ENCODE measurements at places on chromosomes 7 and 10.

GRCh38 chr7:1355568-1356340 lies 103.5 kb downstream of the MICALL2 start:
- DNase-seq, result no peak

GRCh38 chr7:30729642-30730041 lies 22.3 kb upstream of the INMT start:
- DNase-seq, result no peak

GRCh38 chr10:114431414-114432135 lies 27.3 kb upstream of the AFAP1L2 start:
- DNase-seq, result no peak

DNA sequence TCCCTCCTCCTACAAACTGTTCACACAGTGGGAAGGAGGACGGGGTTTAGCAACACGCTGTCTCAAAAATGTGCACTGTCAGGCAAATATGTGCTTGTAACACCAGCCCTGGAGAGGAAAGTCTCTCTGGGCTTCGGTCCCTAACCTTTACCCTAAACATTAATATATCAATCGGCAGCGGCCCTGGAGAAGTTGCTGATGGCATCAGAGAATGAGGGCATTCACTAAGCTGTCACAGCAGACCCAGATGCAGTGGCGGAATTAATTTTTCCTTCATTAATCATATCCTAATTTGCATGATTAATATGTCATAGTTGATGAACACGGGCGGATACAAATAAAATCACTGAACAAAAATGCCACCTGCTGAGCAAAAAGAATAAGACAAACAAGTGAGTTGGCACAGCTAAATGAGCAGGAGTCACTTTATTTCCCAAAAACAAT lies 45.2 kb upstream of the INSIG1 start:
- DNase-seq, result no peak

DNA sequence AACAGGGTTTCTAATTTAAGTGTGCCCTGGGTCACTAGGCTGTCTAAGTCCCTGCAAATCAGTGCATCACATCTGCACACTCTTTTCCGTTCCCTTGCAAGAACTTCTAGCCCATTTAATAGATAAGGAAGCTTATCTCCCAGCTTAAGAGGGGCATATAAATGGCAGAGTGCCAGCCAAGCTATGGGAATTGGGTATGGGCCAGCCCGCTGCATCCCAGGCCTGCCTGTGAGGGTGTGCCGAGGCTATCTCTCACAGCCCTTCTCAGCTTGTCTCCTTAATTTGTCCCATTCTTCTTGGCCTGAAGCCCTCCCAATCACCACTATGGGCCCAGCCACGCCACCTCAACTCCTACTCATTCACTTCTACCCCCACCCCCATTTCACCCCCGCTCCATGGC lies 14.7 kb downstream of the AQP1 start:
- no peak for DNase-seq

DNA sequence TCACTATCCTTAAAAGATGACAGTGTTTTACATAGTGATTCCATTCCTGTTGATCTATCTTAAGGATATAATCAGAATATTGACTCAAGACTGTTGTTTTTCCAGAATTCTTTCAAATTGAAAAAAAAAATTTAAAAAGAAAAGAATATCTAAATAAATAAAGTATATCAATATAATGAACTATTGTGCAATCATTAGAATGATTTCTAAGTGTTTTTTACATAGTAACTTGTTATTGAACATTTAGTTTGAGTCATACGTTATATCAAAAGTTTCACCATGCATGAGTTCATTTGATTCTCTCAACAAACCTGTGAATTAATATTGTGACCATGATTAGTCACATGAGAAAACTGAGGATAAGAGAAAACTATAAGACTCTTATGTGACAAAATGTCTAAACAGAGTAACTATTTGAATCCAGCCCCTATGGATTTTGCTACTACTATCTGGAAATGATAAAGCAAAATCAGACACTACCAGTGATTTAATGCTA lies 46.1 kb downstream of the KLF6 start:
- DNase-seq, result no peak

DNA sequence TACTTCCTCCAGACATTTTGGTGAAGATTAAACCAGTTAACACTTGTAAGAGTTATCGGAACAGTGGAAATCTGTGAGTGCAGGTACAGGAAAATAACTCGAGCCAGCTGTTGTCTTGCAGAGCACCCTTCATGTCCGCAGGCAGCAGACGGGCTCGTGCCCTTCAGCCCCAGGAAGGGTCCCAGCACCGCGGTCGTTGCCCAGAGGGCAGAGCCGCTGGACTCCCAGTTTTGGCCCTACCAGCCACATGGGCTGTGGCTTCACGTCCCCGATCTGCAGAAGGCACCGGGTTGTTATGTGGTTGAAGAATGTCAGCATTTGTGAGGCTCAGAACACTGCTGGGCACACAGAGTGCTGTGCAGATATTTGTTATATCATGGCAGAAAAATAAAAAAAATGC lies 7.2 kb upstream of the ADARB2 start:
- no peak for DNase-seq

GRCh38 chr10:10658172-10658785 lies 359.4 kb upstream of the CELF2 start:
- DNase-seq, result no peak

DNA sequence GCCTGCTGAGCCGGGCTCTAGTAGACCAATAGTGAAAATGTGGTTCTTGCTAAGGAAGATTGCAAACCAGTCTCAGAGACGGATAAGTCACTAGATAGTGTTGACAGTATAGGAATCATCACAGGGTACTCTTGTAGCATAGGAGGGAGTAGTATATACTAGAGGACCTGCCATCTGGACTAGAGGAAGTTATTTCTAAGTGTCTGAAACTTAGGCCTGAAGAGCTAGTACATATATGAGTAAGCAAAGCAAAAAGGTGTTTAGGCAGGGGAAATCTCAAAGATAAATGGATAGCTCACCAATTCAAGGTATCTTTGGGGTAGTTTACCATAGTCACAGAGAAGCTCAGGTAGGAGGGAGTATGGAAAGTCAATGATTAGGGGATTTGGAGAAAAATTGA lies 428.1 kb downstream of the CNTNAP2 start:
- DNase-seq, result no peak

GRCh38 chr7:114405427-114405826 lies 9.2 kb upstream of the FOXP2 start:
- no peak for DNase-seq

- DNase-seq, result no peak
Measured at GRCh38 chr7:44348851-44349781, 23.7 kb upstream of the CAMK2B start.

DNA sequence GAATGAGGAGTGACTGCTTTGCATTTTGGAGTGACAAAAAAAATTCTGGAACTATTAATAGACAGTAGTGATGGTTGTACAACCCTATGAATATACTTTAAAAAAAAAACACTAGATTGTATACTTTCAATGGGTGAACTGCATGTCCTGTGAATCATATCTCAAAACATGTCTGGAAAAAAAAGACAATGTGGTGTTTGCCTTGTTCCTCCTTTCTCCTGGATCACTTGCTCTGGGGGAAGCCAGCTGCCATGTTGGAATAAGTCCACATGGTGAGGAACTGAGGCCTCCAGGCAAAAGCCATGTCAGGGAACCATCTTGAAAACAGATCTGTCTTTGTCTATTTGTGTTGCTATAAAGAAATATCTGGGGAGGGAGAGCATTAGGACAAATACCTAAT lies 39.5 kb upstream of the YAE1 start:
- no peak for DNase-seq

GRCh38 chr7:36180121-36180520 lies 27.1 kb downstream of the EEPD1 start:
- no peak for DNase-seq

Data from fibroblast of skin of left biceps (primary cell).